ENCODE measurements at places on chromosomes 12 and 14. TPM values are rescaled to one million over a fixed set of nuclear protein-coding genes. Genes with fewer than 3 reads are reported as not detected.

The SVOP gene
- total RNA-seq = not detected

- no peaks in the 10 kb centered on the region for H3K36me3 ChIP-seq
- no peak for DNase-seq
- H3K4me1 ChIP-seq = no peaks in the 10 kb centered on the region
- peaks cover 3% of the 10 kb centered on the region for H3K27me3 ChIP-seq
These were observed 117.3 kb upstream of the OVCH1 start for GRCh38 chr12:29614694-29615325.

GRCh38 chr12:90368081-90368480 lies 586.9 kb downstream of the CCER1 start:
- H3K27ac ChIP-seq = no peak overlapping the region
- H3K4me1 ChIP-seq = no peaks in the 10 kb centered on the region
- no peak overlapping the region for H3K4me3 ChIP-seq
- no peaks in the 10 kb centered on the region for H3K36me3 ChIP-seq
- no peak for DNase-seq

The HCAR1 gene
- not detected for total RNA-seq

GRCh38 chr12:62130402-62130801 lies 129.8 kb upstream of the USP15 start:
- H3K4me3 ChIP-seq = no peak overlapping the region
- H3K27ac ChIP-seq = no peak overlapping the region
- DNase-seq = no peak
- no peaks in the 10 kb centered on the region for H3K36me3 ChIP-seq
- peaks cover 4% of the 10 kb centered on the region for H3K27me3 ChIP-seq
- H3K4me1 ChIP-seq = peaks cover 2% of the 10 kb centered on the region

The RNF212B gene
- not detected for total RNA-seq

- peaks cover 5% of the 10 kb centered on the region for H3K4me1 ChIP-seq
- no peak overlapping the region for H3K4me3 ChIP-seq
- H3K27ac ChIP-seq = no peak overlapping the region
- DNase-seq = peak; percentile 40
These were observed 82.0 kb downstream of the CATSPERB start for GRCh38 chr14:91649930-91650329.

DNA sequence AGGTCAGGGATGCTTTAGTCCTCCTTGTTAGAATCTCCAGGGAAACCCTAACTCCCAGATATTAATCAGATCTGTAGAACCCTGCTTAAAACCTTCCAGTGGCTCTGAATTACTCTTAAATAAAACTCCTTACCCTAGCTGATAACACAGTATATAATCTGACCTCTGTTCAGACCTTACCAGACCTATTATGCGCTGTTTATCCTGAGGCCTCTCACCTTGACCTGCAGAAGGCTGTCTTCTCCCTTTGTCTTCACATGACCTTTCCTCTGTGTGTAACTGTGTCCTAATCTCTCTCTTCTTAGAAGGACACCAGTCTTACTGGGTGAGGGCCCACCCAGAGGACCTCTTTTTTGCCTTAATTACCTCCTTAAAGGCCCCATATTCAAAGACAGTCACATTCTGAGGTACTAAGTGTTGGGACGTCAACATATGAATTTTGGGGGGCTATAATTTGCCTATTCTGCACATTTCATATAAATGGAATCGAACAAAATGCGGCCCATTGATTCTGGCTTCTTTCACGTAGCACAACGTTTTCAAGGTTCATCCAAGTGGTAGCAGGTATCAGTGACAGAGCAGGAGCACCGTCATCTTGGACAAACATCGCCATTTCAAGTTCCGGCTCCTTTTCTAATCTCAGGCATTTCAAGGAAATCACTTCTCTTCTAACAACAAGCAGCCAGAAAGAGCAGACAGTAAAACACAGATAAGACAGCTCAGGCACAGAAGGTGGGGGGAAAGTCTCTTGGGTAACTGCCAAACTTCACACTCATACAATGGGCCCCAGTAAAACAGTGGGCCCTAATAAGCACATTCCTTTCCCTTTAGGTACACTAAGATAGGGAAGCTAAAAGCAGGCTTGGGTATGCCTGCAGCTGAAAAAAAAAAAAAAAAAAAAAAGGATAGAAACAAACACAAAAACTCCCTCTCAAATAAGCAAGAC lies 200.2 kb upstream of the NUDT4 start:
- no peak overlapping the region for H3K27ac ChIP-seq
- H3K36me3 ChIP-seq = no peaks in the 10 kb centered on the region
- no peaks in the 10 kb centered on the region for H3K4me1 ChIP-seq
- no peak for DNase-seq
- no peak overlapping the region for H3K4me3 ChIP-seq
- no peaks in the 10 kb centered on the region for H3K27me3 ChIP-seq

DNA sequence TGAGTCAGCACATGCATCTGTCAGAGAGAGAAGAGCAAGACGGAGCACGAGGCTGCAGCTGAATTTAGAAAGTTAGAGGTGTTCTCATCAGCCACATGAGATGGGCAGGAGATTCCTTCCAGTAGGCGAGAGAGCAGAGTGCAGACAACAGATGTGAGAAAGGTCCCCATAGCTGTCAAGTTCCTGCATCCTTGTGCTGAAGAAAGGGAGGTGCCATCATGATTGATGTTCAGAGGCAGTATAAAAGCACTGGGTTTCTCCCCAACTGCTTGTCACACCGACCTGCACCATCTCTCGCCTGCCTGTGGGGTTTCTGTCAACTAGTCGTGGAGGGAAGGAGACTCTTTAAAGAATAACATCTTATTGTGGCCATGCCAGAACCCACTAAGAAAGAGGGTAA lies at the start of gene MYBPC1:
TSS of gene MYBPC1 (plus strand) at position 272 of the 400 bp plus-strand sequence. CDS start at position 372, 100 bp downstream.
- no peak within 1 kb of the TSS for H3K4me3 ChIP-seq
- H3K4me1 ChIP-seq = no peaks in the 10 kb centered on the region
- DNase-seq = no peak
- H3K36me3 ChIP-seq = no peaks in the 10 kb centered on the region

DNA sequence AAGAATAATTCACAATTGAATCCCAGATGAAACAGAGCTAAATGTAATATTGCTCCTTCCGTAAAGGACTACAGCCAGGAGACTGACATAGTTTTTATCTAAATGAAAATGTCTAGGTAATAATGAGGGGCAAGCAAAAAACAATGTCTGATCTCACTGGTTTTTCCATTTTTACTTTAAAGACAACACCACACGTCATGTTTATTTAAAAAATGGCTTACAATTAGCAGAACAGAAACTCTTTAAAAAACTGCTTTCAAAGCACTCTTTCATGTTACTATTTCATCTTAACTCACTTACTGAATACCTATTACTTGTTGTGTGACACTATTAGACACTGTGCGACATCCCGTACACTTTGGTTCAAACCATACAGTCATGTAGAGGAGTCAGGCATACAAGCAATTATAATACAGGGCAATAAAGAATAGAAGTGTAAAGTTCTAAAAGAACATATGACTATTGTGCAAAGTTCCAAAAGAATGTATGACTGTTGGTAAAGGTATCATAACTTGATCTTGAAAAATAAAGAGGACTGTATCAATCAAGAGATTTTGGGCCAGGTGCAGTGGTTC lies 9.1 kb downstream of the BTBD7 start:
- DNase-seq = no peak
- no peaks in the 10 kb centered on the region for H3K27me3 ChIP-seq
- no peaks in the 10 kb centered on the region for H3K36me3 ChIP-seq
- H3K4me3 ChIP-seq = no peak overlapping the region
- peaks cover 59% of the 10 kb centered on the region for H3K4me1 ChIP-seq

GRCh38 chr14:89625244-89625713 lies 208.2 kb upstream of the FOXN3 start:
- DNase-seq = no peak
- H3K27me3 ChIP-seq = no peaks in the 10 kb centered on the region
- peaks cover 23% of the 10 kb centered on the region for H3K4me1 ChIP-seq
- H3K4me3 ChIP-seq = no peak overlapping the region
- no peak overlapping the region for H3K27ac ChIP-seq

DNA sequence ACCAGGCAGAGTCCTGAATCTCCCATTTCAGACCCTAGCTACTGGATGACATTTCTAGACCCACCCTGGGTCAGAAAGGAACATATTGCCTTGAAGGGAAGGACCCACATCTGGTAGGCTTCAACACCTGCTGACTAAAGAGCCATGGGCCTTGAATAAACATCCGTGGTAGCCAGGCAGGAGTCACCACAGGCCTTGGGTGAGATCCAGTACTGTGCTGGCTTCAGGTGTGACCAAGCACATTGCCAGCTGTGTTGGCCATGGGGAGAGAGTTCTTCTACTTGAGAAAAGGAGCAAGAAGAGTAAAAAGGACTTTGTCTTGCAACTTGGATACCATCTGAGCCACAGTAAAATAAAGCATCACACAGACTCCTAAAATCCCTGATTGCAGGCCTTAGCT lies 332.6 kb downstream of the SLC16A7 start:
- no peak overlapping the region for H3K4me3 ChIP-seq
- DNase-seq = no peak
- H3K36me3 ChIP-seq = no peaks in the 10 kb centered on the region
- no peaks in the 10 kb centered on the region for H3K4me1 ChIP-seq

DNA sequence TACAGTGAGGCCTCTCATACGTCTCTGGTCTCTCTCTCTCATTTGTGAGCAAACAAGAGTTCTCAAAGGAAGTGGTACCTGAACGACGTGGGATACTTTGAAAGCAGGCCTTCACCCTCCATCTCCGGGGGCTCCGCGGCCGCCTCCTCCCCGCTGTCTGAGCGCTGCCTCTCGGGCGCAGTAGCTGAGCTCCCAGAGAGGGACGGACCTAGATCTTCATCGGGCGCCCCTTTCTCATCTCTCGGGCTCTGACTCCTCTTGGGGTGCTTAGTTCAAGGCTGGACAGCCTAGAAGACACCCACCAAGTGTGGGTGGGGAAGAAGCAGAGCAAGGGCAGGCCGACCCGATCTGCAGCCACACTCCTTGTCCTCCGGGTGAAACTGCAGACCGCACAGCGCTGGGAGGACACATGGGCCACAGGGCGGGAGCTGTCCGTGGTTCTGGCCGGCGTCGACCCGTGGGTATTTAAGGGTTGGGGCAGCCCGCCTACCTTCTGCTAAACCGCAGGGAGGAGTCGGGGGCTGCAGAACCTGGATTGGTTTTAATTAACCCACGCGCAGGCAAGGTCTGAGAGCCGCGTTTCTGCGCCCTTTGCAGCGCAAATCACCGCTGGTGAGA lies 92.7 kb downstream of the PAH start:
- no peak overlapping the region for H3K4me3 ChIP-seq
- H3K27ac ChIP-seq = no peak overlapping the region
- no peak for DNase-seq
- no peaks in the 10 kb centered on the region for H3K4me1 ChIP-seq
- peaks cover 33% of the 10 kb centered on the region for H3K27me3 ChIP-seq

DNA sequence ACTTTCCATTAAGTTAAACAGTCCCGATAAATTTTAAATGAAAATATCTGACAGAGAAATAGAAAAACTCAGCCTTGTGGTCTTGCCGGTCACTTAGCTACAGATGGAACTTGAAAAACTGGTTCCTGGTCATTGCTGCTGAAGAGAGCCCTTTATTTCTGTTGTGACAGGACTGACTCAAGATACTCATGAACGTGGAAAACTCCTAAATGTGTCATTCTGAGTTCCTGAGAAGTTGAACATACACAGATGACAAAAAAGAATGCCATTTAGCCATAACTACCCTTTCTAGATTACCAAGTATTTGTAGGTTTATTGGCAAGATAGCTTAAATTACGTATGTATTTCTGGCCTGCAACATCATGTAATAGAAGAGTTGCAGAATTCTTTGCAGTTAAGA lies 134.2 kb downstream of the HMGA2 start:
- H3K4me1 ChIP-seq = no peaks in the 10 kb centered on the region
- H3K27me3 ChIP-seq = peaks cover 29% of the 10 kb centered on the region
- no peak overlapping the region for H3K4me3 ChIP-seq
- H3K27ac ChIP-seq = no peak overlapping the region

The FLVCR2 gene
- total RNA-seq = 3.8 TPM

DNA sequence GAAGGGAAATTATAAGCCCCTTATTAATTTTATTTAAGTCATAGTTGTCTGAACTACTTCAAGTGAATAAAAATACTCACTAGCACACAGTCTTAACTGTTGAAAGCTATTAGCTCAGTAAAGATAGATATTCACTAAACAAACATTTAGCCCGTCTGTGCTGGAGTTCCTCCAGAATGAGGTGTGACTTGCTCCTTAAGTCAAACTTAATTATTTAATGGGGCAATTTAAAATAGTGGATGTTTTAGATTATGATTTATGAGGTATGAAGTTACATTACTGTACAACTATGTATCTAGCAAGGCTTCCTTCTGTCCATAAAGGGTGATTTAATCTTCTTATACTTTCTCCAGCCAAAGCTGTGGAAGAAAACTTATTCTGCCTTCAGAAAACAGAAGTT lies 414.0 kb upstream of the FLRT2 start:
- H3K27ac ChIP-seq = no peak overlapping the region
- no peaks in the 10 kb centered on the region for H3K27me3 ChIP-seq
- DNase-seq = no peak
- H3K36me3 ChIP-seq = no peaks in the 10 kb centered on the region
- no peak overlapping the region for H3K4me3 ChIP-seq

GRCh38 chr14:37615582-37616289 lies 20.3 kb downstream of the TTC6 start:
- no peaks in the 10 kb centered on the region for H3K4me1 ChIP-seq
- DNase-seq = no peak
- H3K27ac ChIP-seq = no peak overlapping the region
- H3K4me3 ChIP-seq = no peak overlapping the region

The OR4E2 gene
- not detected for total RNA-seq

DNA sequence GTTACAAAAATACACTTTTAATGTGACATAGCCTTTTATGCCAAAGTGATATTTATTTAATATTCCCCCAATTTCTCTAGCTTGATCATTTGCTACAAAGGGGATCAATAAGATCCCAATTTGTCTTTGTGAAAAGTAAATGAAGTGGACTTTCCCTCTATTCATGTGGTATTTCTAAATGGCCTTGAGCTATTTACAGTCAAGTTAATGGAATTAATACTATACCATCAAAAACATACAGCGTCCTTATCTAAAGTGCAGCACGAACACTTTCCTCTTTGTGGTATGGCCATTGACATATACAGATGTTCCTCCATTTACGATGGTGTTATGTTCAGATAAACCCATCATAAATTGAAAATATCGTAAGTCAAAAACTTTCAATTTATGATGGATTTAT lies 23.2 kb downstream of the CFL2 start:
- no peaks in the 10 kb centered on the region for H3K27me3 ChIP-seq
- H3K4me3 ChIP-seq = no peak overlapping the region
- H3K36me3 ChIP-seq = no peaks in the 10 kb centered on the region
- DNase-seq = no peak
- peaks cover 7% of the 10 kb centered on the region for H3K4me1 ChIP-seq

The TEX22 gene
- total RNA-seq = 8.2 TPM

All from naive thymus-derived CD8-positive, alpha-beta T cell (primary cell).